ENCODE measurements at places on chromosomes 7 and 10.
A peak's percentile ranks its signal among the peaks of the same experiment; 100 is the strongest.

GRCh38 chr7:82481499-82482097, 38.0 kb upstream of the CACNA2D1 start:
- ATAC-seq, result no peak

GRCh38 chr7:155984028-155984580, 171.8 kb upstream of the SHH start:
- ATAC-seq, result no peak

GRCh38 chr7:93015779-93016481, 101.8 kb downstream of the SAMD9 start:
- peak; percentile 18 for ATAC-seq

DNA sequence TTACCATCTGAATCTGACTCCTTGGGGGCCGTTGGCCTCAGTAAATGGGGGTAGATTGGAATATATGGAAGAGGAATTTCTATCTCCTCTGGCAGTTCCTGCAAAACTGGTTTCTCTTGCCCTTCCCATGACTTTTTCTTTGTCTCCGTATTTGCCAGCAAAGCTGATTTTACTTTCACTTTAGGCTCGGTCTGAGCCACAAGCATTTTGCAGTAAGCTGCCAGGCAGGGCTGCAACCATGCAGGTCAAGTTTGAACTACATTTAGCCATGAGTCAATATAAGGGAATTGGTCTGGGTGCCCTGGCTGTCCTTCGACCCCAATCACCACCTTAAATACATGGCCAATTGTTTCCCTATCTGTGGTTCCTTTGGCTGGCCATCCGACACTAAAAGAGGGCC, 104.3 kb downstream of the TRIM24 start:
- peak; percentile 83 for ATAC-seq

GRCh38 chr7:74449809-74450397, 3.8 kb upstream of the GTF2IRD1 start:
- peak; percentile 27 for ATAC-seq

DNA sequence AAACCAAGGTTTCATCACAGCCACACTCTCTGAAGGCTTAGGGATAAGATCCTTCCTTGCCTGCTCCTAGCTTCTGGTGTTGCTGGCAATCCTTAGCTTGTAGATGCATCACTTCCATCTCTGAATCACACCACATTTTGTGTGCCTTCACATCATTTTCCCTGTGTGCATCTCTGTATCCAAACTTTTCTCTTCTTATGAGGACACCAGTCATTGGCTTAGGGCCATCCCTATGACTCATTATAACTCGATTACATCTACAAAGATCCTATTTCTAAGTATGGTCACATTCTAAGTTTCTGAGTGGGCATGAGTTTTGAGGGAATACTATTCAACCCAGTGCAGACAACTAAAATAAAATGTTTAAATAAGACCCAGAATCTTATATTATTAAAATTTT, 121.7 kb downstream of the C7orf25 start:
- no peak for ATAC-seq

- no peak for ATAC-seq
These were observed 224.6 kb downstream of the RELN start for GRCh38 chr7:103764901-103765300.

DNA sequence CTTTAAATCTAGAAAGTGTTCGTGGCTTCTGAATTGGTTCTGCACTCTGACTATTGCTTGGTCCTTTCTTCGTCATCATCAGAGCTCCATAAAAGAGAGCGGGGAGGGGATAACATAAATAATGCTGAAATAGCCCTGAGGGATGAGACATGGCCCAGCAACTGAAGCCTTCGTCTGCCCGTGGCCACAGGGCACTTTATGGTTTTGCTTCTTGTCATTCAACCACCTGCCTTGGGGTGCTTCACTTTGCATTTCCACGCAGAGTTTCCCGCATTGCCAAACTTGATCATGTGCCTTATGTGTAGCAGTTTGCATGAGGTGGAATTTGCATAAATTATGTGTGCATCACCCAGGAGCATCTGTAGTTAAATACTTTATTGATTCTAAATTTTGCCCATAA, 15.9 kb downstream of the GSTO2 start:
- no peak for ATAC-seq

- ATAC-seq, result peak; percentile 96
These were observed 103.0 kb upstream of the LSM8 start for GRCh38 chr7:118080947-118081346.
